ENCODE measurements at places on chromosomes 1 and 21.

DNA sequence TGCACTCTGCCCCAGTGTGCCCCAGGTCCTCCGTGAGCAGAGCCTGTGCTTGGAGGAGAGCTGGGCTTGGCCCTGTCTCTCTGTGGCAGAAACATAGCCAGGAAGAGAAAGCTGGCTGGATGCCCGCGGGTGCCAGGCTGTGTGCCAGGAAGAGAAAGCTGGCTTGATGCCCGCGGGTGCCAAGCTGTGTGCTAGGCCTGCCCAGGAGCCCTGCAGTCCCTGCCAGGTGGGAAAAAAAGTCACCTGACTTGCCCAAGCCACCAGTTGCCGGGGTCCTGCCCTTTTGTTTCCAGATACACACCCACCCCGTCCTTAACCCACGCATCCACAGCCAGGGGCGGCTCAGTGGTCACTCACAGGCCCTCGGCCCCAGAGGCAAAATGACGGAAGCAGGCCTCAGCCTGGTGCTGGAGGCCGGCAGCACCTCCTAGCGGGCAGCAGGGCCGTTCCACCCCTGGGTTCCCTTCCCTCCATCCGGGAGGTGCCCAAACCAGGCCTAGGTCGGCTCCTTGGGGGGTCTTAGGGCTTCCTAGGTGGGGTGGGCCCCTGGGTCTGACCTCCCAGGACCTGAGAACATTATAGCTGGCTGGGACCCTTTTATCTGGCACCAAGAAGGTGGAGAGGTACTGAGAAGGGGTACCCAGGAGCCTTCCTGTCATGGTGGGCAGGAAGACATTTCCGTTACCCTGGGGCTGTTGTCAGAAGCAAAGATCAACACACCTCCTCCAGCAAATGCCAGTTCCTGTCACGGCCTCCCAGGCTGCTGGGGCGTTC, 9.1 kb downstream of the ITGB2 start:
- peak; percentile 92 for DNase-seq

DNA sequence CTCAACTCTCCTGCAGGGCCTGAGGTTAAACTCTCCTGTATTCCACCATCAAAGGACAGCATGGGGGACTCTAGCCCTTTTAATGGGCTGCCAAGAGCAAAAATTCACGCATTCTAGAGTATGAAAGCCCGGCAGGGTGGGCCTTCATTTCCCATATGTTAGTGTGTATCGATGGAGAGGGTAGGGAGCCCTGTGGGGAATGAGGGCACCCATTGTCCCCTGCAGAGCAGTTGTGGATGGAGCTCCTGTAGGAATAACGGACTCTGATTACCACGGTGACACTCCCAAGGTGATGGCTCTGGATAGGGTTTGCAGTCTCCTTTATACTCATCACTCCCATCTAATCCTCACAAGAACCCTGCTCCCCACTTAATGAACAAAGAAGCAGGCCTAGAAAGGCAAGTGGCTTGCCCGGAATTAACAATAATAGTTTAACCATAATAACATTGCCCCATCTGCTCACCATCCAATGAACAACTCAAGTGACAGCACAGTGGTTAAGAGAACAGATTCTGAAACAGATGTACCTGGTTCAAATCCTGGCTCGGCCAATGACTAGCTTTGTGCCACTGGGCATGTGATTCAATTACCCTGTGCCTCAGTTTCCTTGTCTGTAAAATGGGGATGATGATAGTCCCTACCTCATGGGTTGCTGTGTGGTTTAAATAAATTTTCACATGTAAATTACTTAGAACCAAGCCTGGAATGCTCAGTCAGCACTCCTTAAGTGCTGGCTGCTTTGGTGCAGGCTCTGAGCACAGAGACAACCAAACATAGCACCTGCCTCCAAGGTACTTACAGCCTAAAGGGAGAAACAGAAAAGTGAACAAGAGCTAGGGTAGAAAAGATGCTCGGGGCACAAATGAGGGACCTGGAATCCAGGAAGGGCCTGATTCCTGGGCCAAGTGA, 29.0 kb downstream of the HIVEP3 start:
- no peak for DNase-seq

- DNase-seq: no peak
Measured at GRCh38 chr1:98112626-98113025, 191.8 kb upstream of the DPYD start.

DNA sequence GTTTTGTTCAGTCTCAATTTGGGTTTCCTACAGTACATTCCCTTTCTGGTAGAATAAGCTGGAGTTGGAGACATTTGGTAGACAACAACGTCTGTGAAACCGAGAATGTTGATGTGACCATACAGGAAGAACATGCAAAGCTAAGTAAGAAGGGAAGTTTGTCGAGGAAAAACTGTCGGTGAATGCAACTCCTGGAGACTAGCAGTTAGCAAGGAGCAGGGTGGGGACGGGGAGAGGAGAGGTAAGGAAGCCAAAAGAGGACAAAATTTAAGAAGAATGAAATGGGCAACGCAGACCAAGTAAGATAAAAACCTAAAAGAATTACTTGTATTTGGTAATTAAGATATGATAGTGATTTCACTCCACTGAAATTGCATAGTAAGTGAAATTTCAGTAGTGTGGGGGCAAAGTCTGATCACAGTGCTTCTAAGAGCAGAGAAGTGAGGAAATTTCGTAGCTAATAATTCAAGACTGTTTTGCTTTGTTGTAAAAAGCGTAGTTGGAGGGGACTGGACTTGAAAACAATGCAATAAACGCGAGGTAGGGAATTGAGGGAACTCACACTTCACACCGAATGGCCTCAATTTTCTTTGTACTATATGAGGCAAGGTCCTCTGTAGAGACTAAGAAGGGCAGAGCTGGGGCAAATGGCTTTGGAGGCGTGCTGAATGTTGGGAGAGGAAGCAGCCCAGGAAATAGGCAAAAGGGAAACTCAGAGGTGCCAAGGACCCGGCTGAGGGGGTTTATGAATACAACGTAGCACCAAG, 787 bp upstream of the GIPC2 start:
- DNase-seq: no peak

DNA sequence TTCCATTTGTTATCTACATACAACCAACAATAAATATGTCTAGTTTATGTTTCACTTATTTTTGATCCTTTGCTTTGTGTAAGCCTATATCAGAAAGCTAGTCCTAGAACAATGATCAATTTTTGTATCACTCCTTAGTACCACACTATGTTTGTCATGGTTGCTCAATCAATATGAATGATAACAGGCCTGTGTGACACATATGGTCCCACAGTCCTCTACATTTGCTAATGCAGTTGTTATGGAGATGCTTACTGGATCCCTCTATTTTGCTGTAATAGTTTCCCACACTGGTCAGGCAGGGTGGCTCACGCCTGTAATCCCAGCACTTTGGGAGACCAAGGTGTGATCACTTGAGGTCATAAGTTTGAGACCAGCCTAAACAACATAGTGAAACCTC, 59.1 kb downstream of the ERO1B start:
- no peak for DNase-seq

DNA sequence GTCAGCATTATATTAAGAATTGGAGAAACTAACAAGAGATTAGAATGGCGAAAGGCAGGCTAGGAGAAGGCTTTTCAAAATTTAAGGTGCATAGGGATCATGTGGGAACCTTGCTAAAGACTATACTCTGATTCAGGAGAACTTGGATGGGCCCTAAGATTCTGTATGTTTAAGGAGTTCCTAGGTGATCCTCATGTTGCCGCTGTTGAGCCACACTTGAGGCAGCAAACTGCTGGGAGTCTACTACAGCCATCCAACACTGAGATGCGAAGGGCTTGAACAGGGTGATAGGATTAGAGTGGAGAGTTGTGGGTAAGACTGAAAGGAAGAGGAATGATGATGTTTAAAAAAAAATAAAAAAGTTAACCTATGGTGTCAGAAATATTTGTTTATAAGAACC, 1013.2 kb downstream of the MRPL39 start:
- DNase-seq: no peak

- DNase-seq: no peak
Measured at GRCh38 chr21:31752352-31752751, 20.4 kb upstream of the SCAF4 start.

- no peak for DNase-seq
Measured at GRCh38 chr21:44394733-44395132, 41.3 kb downstream of the TRPM2 start.

- no peak for DNase-seq
Measured at GRCh38 chr1:175147569-175147968, 45.0 kb downstream of the KIAA0040 start.

- peak; percentile 87 for DNase-seq
Measured at GRCh38 chr1:1678581-1679380, 13.8 kb downstream of the SLC35E2B start.

DNA sequence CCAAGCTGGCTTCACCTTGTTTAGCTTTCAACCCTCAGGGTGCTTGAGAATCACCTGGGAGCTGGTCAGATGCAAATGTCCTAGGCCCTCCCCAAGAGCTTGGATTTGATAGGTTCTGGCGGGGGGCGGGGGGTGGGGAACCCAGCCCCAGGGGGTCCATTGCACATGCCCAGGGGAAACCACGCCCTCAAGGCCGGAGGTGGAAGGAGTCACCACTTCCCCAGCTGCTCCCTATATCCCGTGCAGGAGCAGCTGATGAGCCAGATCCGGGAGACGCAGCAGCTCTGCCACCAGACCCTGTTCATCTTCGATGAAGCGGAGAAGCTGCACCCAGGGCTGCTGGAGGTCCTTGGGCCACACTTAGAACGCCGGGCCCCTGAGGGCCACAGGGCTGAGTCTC, 5.8 kb downstream of the TOR3A start:
- no peak for DNase-seq

- no peak for DNase-seq
Measured at GRCh38 chr1:59176471-59176870, 120.4 kb upstream of the FGGY start.

DNA sequence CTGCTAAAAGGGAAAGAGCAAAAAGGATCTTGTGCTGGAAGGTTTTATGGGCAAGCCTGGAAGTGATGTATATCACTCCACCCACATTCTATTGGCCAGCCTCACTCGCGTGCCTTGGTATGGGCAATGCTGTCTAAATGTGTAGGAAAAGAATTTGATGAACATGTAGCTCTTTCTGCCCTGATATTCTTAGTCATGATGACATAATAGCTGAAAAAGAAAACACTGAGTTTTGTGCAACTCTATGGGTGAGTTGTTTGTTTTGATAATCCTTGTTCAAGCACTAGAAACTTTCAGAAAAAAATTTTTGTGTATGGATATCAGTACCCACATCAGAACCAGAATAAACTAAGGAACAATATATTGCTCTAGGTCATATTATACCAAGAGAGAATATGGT, 231.5 kb upstream of the ST6GALNAC5 start:
- DNase-seq: no peak

DNA sequence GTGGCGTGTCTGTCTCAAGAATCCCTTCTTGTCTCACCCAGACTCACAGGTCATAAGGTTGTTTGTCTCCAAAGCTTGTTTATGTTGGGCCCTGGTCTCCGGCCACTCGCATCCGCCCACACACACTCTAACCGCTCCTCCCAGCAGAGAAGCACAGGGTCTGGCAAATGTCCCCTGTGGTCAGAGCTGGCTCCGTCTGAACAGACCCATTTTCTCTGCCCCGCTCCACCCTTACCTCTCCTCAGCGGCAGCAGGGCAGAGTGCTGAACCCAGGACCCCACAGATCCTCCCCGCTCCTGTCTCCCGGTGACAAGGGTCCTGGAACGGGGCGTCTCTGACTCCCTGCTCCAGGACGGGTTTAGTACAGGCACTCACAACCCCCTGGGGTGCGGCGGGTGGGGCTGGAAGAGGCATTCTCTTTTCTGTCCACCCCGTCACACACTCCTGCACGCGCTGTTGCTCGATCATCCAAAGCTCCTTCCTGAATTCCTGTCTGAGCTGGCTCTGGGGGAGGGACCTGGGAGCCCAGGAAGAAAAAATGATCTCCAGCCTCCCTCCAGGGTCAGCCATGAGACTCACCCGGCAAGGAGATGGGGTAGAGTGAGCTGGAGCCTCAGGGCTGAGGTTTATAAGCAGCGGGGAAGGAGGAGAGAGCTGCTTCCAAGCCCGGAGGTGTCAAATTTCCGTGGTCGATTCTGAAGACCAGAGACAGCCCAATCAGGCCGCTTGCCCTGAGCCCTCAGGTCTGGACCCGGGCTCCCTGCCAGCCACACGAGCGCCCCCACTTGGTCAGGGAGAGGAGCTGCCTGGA, at the start of gene S100A13:
S100A13 (minus strand) TSS at position 602 of the 811 bp plus-strand sequence. CDS start 1,033 bp downstream, outside the sequence.
- DNase-seq: peak; percentile 68

DNA sequence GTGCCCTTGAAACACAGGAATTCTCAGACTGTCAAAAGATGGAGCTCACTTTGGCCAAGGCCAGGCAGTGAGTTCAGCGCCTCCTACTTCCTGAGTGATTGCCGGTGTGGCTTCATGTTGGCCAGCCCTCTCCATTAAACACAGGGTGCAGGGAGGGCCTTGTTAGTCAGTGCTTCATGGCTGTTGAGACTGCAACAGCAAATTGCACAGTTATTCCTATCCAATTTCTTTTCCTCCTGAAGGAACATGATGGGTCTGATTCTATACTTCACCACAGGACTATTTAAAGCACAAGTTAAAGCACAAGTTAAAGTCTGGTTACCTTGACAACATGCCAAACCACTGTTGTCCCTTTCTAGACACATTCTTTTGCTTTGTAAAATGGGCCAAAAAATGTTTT, 156.6 kb downstream of the SIPA1L2 start:
- DNase-seq: no peak

DNA sequence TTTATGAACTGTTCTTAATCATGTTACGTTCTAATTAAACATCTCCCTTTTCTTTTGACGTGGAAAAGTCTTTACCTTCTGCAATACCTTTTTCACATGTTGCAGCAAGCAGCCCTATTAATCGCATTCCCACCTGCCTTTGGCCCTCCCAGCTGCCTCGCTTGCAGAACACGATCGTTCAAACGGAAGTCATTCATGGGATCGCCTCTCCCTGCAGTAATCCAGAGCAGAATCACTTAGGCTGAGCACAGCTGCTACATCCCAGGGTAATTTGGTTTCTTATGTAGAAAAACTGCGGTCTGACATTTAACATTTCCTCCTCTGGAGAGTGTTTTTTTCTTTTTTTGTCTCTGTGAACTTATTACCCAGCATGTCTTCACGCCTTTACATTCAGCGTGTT, 206.3 kb downstream of the KIF26B start:
- DNase-seq: no peak

- peak; percentile 79 for DNase-seq
Measured at GRCh38 chr1:189597083-189597482, 880.6 kb downstream of the BRINP3 start.

DNA sequence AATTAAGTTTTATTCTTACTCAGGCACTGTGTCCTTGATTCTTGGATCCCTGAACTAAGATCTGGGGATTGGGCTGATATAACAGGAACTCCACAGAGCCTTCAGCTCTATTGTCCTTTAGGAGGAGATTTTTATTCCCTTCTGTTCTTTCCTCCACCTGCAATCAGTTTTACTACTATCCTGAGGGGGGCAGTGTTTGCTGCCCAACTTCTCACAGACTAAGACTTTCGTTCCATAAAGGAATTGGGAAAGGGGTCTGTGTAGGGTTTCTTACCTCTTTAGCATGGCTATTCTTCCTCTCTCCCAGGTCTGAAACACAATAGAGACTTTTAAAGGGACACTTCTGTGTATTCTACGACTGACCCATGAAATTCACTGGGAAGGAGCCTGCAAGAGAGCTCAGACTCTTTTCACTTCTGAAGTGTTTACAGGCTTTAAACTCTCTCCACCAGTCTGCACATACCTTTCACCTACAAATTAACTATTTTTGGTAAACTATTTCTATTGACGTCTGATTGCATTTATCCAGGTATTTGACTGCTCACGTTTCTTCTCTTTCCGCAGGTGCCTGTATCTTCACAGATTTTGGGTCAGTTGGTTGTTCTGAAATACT, 103.3 kb upstream of the DEPDC1 start:
- DNase-seq: no peak

GRCh38 chr1:48917901-48918603, 141.4 kb upstream of the BEND5 start:
- peak; percentile 82 for DNase-seq

Data from mucosa of gallbladder (tissue), 1 donor.